Adrenal gland (tissue), 19 donors: ENCODE measurements at places on chromosomes 11 and 22. TPM values are rescaled to one million over a fixed set of nuclear protein-coding genes. Genes with fewer than 3 reads are reported as not detected.
A peak's percentile ranks its signal among the peaks of the same experiment; 100 is the strongest.

DNA sequence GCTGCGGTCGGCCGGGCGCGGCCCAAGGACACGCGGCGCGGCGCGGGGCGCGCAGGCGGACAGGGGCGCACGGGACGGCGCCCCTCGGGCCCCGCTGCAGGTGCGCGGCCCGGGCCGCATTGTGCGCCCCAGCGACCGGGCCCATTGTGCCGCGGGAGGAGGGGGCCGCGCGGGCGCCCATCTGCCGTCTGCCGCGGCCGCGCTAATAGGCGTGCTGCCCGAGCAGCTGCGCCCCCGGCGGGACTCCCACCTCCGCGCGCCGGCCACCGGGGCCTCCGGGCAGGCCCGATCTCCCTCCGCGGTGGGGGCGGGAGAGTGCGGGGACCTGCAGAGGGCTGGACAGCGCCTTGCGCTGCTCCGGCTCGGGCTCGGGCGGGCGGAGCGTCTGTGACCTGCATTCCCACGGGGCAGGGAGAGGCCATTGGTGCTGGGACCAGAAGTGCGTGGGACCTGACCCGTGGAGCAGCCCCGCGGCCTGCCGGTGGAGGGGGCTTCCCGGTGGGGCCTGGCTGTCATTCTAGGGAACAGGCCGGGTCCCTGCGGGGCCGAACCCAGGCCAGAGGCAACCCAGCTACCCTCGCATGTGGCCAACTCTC, 933 bp downstream of the BRSK2 start:
- H3K36me3 ChIP-seq, result no peaks in the 10 kb centered on the region
- H3K27ac ChIP-seq, result no peak overlapping the region
- DNase-seq, result no peak

BAIAP2L2 gene
- 0.46 TPM for total RNA-seq

GRCh38 chr11:8480858-8481257, 113.2 kb downstream of the STK33 start:
- H3K4me3 ChIP-seq, result no peak overlapping the region
- H3K36me3 ChIP-seq, result no peaks in the 10 kb centered on the region
- DNase-seq, result no peak

RAG1 gene
- total RNA-seq, result 3.0 TPM

GRCh38 chr11:68191661-68192579, 21.2 kb downstream of the KMT5B start:
- no peak overlapping the region for H3K4me3 ChIP-seq
- no peak for DNase-seq
- H3K4me1 ChIP-seq, result peaks cover 35% of the 10 kb centered on the region
- no peaks in the 10 kb centered on the region for H3K27me3 ChIP-seq

- DNase-seq, result no peak
- no peaks in the 10 kb centered on the region for H3K36me3 ChIP-seq
- no peaks in the 10 kb centered on the region for H3K27me3 ChIP-seq
- H3K4me3 ChIP-seq, result no peak overlapping the region
- H3K27ac ChIP-seq, result no peak overlapping the region
Measured at GRCh38 chr11:48096588-48097525, 116.5 kb downstream of the PTPRJ start.

DNA sequence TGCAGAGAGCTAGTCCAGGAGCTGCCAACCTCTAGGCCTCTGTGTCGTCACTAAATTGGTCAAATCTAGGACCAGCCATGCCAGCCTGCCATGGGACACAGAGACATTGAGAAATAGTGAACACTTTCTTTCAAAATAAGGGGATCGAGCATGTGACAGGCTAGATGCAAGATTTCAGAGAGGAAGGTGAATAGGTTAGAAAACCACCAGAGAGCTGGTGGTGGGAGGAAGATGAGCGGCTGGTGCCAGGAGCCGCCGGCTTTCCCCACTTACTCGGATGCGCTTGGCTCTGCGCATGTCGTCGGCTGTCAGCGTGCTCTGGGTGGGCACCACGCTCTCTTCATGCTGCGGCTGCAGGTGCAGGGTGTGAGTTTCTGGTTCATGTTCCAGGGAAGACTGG, 35.4 kb upstream of the NFRKB start:
- no peak overlapping the region for H3K27ac ChIP-seq
- no peaks in the 10 kb centered on the region for H3K27me3 ChIP-seq
- no peaks in the 10 kb centered on the region for H3K36me3 ChIP-seq
- H3K4me1 ChIP-seq, result no peaks in the 10 kb centered on the region
- no peak overlapping the region for H3K4me3 ChIP-seq

DNA sequence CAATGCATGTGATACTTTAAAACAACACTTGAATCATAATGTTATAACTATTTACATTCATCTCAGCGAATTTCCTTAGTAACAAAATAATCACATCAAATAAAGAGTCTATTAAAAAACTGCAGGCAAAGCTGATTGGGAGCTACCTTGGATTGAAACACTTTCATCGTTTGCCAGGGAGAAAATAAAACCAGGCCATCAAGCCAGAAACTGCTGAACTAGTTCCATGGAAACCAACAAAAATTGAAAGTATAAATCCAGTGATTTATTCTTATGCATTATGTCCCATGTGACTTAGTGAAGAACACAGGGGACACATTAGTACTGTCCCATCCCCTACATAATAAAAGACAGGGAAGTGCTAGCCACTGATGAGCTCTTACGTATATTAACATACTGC, 21.7 kb downstream of the SLC35F2 start:
- H3K27me3 ChIP-seq, result no peaks in the 10 kb centered on the region
- H3K27ac ChIP-seq, result no peak overlapping the region
- no peak for DNase-seq
- no peaks in the 10 kb centered on the region for H3K4me1 ChIP-seq

MIOX gene
- not detected for total RNA-seq

- H3K4me1 ChIP-seq, result no peaks in the 10 kb centered on the region
- no peak for DNase-seq
- H3K36me3 ChIP-seq, result peaks cover 24% of the 10 kb centered on the region
- no peaks in the 10 kb centered on the region for H3K27me3 ChIP-seq
- H3K4me3 ChIP-seq, result no peak overlapping the region
- H3K27ac ChIP-seq, result no peak overlapping the region
Measured at GRCh38 chr22:29744902-29745301, 21.9 kb downstream of the ZMAT5 start.

MICAL3 gene
- total RNA-seq, result 24.8 TPM

DNA sequence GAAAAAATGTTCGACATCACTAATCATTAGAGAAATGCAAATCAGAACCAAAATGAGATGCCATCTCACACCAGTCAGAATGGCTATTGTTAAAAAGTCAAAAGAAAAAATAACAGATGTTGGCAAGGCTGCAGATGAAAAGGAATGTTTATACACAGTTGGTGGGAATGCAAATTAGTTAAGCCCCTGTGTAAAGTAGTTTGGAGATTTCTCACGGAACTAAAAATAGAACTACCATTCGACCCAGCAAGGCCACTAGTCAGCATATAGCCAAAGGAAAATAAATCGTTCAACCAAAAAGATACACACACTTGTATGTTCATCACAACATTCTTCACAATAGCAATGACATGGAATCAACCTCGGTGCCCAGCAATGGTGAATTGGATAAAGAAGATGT, 503.2 kb downstream of the OPCML start:
- no peak overlapping the region for H3K4me3 ChIP-seq
- no peak for DNase-seq
- H3K4me1 ChIP-seq, result no peaks in the 10 kb centered on the region
- no peaks in the 10 kb centered on the region for H3K27me3 ChIP-seq
- H3K36me3 ChIP-seq, result no peaks in the 10 kb centered on the region

- H3K4me1 ChIP-seq, result no peaks in the 10 kb centered on the region
- H3K4me3 ChIP-seq, result no peak overlapping the region
- no peak overlapping the region for H3K27ac ChIP-seq
- DNase-seq, result no peak
- no peaks in the 10 kb centered on the region for H3K36me3 ChIP-seq
Measured at GRCh38 chr11:30788849-30789248, 202.7 kb upstream of the MPPED2 start.

SCGB2A2 gene
- total RNA-seq, result not detected

DNA sequence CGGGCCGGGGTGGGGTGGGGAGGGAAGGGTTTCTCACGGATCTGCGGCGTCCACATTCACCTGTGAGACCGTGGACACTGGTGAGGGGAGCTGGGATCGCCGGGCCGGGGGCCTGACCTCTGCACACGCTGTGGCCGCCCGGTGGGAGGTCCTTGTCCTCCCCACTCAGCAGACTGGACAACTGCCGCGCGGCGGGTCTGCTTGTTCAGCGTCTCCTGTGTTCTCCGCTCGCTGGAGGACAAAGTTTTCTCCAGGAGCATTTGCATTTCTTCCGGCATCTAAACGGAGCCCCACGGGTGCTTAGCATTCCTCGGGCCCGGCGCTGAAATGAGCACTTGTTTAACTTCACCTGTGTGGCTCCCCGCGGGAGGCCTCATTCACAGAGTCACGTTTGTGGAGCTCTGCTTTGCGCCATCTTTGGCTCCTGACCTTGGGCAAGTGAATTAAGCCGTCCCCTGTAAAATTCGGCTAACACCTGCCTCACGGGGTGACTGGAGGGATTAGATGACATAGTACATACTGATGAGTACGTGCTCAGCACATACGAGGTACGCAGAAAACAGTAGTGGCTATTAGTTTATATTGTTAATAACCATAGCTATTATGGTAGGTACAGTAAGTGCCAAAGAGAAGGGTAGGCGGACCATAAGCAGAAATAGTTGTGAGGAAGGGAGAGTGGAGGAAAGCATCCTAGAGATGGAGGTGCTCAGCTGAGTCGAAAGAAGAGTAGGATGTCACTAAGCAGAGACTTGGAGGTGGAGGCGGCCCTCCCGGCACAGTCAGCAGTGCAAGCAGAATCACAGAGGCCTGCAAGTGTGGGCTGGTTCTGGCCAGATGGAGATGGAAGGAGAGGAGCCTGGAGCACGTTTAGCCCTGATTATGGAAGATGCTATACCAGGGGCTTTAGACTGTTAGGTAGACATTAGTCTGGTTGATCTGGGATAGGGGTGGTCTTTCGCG, 885 bp downstream of the TRMU start:
- peak; percentile 68 for DNase-seq
- peak overlapping the region; percentile 74 for H3K4me3 ChIP-seq
- no peaks in the 10 kb centered on the region for H3K27me3 ChIP-seq
- peaks cover 8% of the 10 kb centered on the region for H3K4me1 ChIP-seq

DNA sequence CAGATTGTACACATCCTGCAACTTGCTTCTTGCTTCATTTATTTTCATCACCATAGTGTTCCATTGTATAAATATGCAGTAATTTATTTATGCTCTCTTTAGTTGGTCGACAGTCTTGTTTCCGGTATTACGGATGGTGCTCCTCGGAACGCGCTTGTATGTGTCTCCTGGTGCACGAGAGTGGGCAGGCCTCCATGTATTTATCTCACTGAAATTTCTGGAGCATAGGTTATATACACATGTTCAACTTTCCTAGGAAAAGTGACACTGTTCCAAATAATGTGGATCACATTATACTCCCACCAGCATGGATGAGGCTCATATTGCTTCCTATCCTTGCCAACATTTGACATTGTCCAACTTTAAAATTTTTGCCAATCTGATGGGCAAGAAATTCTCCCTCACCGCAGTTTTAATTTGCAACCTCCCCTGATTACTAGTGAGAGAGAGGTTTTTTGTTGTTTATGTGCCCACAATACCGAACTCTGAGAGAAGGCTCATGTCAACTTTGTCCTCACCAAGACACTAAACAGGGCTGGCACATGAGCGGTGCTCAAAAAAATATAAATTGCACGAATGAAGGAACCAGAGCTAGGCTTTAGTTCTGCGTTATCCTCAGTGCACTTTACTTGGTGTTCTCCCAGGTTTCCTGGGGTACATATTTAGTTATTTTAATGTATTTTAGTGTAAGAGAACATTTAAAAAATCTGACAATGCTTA, 3.8 kb downstream of the CSNK2A3 start:
- no peak overlapping the region for H3K27ac ChIP-seq
- no peak for DNase-seq
- H3K4me1 ChIP-seq, result no peaks in the 10 kb centered on the region
- no peak overlapping the region for H3K4me3 ChIP-seq
- no peaks in the 10 kb centered on the region for H3K36me3 ChIP-seq
- H3K27me3 ChIP-seq, result no peaks in the 10 kb centered on the region

GRCh38 chr22:30312053-30312452, 14.7 kb downstream of the TBC1D10A start:
- peaks cover 67% of the 10 kb centered on the region for H3K4me1 ChIP-seq
- peak overlapping the region; percentile 59 for H3K27ac ChIP-seq
- no peaks in the 10 kb centered on the region for H3K36me3 ChIP-seq
- no peak overlapping the region for H3K4me3 ChIP-seq

- no peak overlapping the region for H3K27ac ChIP-seq
- H3K36me3 ChIP-seq, result no peaks in the 10 kb centered on the region
- no peak for DNase-seq
Measured at GRCh38 chr11:64474680-64475079, 115.7 kb downstream of the RPS6KA4 start.

SLC15A3 gene
- 6.7 TPM for total RNA-seq

DNA sequence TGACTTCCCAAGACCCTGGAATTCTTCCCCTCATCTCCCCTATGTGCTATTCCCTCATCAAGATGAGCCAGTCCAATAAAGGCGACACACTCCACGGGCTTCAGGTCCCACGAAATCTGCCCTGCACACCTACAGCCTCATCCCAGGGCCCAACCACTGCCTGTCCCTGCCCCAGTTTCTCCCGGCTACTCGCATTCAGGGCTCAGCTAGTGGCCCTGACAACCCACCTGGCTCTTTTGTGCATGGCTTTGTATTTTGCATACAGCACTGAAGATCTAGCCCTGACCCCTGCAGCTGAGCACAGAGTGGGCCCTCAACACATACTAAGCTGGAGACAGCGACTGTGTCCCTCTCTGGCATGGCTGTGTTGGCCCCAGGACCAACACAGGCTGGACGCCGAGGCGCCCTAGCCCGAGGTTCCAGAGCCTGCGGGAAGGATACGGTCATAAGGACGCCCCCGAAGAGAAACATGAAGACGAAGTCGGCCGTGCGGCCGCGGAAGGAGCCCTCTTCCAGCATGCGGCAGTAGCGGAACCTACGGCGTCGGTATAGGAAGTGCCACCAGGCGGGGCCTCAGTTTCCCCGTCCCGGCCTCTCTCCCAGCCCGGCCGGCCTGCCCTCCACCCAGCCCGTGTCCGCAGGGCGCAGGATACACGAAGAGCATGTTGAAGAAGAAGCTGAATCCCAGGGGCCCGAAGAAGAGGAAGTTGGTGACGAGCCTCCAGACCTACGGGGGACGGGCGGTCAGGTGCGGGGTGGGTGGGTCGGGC, 710 bp downstream of the DERL3 start:
- H3K36me3 ChIP-seq, result no peaks in the 10 kb centered on the region
- peak overlapping the region; percentile 36 for H3K4me3 ChIP-seq
- no peaks in the 10 kb centered on the region for H3K27me3 ChIP-seq
- H3K27ac ChIP-seq, result no peak overlapping the region
- H3K4me1 ChIP-seq, result peaks cover 15% of the 10 kb centered on the region

FUT4 gene
- total RNA-seq, result 3.3 TPM
